ENCODE measurements at places on chromosomes 16 and 17. TPM values are rescaled to one million over a fixed set of nuclear protein-coding genes. Genes with fewer than 3 reads are reported as not detected.

Gene CEP112
- total RNA-seq: 2.0 TPM

Gene KRTAP3-2
- not detected for total RNA-seq

Gene CCL4L2
- 11.5 TPM for total RNA-seq

Gene SLC5A10
- not detected for total RNA-seq

Gene TOM1L1
- 0.56 TPM for total RNA-seq

Gene TP53TG3C
- total RNA-seq: not detected

Gene PERCC1
- total RNA-seq: not detected

Gene C17orf100
- 1.8 TPM for total RNA-seq

Gene TEX19
- 0.09 TPM for total RNA-seq

DNA sequence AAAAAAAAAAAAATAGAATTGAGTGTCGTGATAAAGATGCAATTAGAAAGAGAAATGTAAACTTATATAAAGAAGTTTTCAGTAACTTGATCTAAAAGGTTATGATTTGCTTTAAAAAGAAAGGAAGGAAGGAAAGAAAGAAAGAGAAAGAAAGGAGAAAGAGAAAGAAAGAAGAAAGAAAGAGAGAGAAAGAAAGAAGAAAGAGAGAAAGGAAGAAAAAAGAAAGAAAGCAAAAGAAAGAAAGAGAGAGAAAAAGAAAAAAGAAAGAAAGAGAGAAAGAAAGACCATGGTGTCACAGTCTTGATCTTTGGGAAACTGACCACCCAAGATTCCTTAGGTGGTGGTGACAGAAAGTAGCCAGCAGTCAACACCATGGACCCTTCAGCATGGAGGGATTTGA lies 4.3 kb upstream of the CCL3 start:
- no peak overlapping the region for H3K27ac ChIP-seq
- peaks cover 35% of the 10 kb centered on the region for H3K4me1 ChIP-seq
- DNase-seq: no peak
- no peak overlapping the region for H3K4me3 ChIP-seq

GRCh38 chr17:49106321-49107210 lies 26.0 kb upstream of the B4GALNT2 start:
- no peak for DNase-seq
- no peaks in the 10 kb centered on the region for H3K36me3 ChIP-seq
- H3K4me1 ChIP-seq: no peaks in the 10 kb centered on the region
- peaks cover 17% of the 10 kb centered on the region for H3K27me3 ChIP-seq

- H3K36me3 ChIP-seq: no peaks in the 10 kb centered on the region
- no peak overlapping the region for H3K27ac ChIP-seq
- H3K27me3 ChIP-seq: peaks cover 4% of the 10 kb centered on the region
Observed at GRCh38 chr17:56148333-56148732, 4.9 kb upstream of the ANKFN1 start.

- peaks cover 64% of the 10 kb centered on the region for H3K36me3 ChIP-seq
- peak overlapping the region; percentile 85 for H3K27ac ChIP-seq
- no peaks in the 10 kb centered on the region for H3K27me3 ChIP-seq
Observed at GRCh38 chr16:68069511-68070248, 15.5 kb upstream of the NFATC3 start.

- DNase-seq: no peak
- no peaks in the 10 kb centered on the region for H3K4me1 ChIP-seq
Observed at GRCh38 chr16:49587511-49587910, 213.9 kb downstream of the C16orf78 start.

DNA sequence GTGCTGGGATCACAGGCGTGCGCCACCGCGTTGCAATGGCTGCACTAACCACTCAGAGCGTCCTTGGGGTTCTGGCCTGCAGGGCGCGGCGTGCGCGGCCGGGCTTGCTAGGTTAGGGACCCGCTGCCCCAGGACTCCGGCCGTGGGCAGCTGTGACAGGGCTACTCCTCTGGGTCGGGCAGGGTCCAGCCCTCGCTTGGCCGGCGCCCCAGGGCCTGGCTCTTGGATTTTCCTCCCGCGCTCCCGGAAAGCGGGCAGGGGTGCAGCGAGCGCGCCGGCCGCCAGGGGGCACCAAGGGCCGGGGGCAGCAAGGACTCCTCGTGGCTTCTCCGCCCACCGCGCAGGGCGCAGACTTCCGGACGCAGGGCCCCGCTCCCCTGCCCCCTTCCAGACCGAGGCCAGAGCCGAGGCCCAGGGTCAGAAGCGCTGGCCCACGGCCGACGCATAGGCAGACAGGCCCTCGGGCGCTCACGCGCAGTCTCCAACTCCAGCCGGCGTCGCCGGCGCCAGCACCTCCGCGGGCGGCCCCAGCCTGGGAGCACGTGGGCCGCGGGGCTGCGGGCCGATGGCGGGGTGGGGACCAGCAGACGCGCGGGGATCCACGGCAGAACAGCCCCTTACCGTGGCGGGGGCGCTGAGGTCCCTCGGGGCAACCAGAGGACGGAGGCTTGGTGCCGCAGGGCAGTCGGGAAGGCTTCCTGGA lies 355 bp downstream of the TLE7 start:
- no peaks in the 10 kb centered on the region for H3K27me3 ChIP-seq
- H3K27ac ChIP-seq: no peak overlapping the region
- no peaks in the 10 kb centered on the region for H3K4me1 ChIP-seq
- H3K36me3 ChIP-seq: no peaks in the 10 kb centered on the region

DNA sequence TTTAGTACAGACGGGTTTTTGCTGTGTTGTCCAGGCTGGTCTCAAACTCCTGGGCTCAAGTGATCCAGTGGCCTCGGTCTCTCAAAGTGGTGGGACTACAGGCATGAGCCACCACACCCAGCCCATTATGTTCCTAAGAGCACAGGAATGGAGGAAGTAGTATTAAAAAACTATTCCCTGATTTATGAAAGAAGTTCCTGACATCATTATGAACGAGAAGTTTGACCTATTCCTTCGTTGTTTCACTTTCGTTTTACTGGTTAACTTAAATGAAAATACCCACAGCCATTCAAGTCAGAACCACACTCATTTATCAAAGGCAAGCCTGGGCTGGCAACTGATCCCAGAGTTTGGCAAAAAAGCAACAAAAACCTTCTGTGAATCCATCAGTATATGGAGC lies 13.5 kb upstream of the CBX4 start:
- H3K27me3 ChIP-seq: peaks cover 21% of the 10 kb centered on the region
- no peaks in the 10 kb centered on the region for H3K36me3 ChIP-seq
- peak; percentile 70 for DNase-seq
- peak overlapping the region; percentile 51 for H3K27ac ChIP-seq

- H3K27me3 ChIP-seq: no peaks in the 10 kb centered on the region
- no peak overlapping the region for H3K4me3 ChIP-seq
- H3K36me3 ChIP-seq: no peaks in the 10 kb centered on the region
- DNase-seq: no peak
- no peaks in the 10 kb centered on the region for H3K4me1 ChIP-seq
Observed at GRCh38 chr17:72380737-72381136, 259.9 kb downstream of the SOX9 start.

DNA sequence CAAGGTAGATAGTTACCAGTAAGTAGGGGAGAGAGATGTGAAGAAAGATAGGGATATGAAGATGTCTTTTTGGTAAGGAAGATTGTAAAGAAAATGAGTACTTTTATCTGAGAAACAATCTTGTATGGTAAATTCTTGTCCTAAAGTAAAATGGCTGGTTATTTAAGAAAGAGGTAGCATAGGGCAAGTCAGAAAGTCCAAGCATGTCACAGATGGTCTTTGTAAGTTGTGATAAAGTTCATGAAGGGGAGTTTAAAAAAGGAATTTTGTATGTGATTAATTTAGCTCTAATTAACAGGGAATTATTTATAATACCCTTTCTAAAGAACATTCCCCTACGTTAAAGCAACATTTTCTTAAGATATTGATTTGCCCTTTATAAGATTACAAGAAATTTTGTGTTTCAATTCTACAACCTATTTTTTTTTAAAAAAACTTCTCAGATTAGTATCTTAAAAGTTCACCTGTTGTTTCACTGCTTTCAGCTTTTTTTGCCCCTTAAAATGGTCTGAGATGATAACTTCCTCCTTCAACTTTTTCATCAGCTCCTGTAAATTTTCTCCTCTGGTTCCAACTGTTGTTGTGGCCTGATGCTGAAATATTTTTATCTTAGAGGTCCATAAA lies 16.2 kb upstream of the CPHXL start:
- no peak overlapping the region for H3K27ac ChIP-seq
- no peaks in the 10 kb centered on the region for H3K4me1 ChIP-seq
- H3K36me3 ChIP-seq: no peaks in the 10 kb centered on the region
- H3K4me3 ChIP-seq: no peak overlapping the region
- H3K27me3 ChIP-seq: peaks cover 3% of the 10 kb centered on the region

GRCh38 chr17:73744411-73744810 lies 100.2 kb upstream of the SDK2 start:
- H3K27me3 ChIP-seq: no peaks in the 10 kb centered on the region
- no peak overlapping the region for H3K27ac ChIP-seq
- no peaks in the 10 kb centered on the region for H3K4me1 ChIP-seq
- H3K4me3 ChIP-seq: no peak overlapping the region
- DNase-seq: no peak
- no peaks in the 10 kb centered on the region for H3K36me3 ChIP-seq

DNA sequence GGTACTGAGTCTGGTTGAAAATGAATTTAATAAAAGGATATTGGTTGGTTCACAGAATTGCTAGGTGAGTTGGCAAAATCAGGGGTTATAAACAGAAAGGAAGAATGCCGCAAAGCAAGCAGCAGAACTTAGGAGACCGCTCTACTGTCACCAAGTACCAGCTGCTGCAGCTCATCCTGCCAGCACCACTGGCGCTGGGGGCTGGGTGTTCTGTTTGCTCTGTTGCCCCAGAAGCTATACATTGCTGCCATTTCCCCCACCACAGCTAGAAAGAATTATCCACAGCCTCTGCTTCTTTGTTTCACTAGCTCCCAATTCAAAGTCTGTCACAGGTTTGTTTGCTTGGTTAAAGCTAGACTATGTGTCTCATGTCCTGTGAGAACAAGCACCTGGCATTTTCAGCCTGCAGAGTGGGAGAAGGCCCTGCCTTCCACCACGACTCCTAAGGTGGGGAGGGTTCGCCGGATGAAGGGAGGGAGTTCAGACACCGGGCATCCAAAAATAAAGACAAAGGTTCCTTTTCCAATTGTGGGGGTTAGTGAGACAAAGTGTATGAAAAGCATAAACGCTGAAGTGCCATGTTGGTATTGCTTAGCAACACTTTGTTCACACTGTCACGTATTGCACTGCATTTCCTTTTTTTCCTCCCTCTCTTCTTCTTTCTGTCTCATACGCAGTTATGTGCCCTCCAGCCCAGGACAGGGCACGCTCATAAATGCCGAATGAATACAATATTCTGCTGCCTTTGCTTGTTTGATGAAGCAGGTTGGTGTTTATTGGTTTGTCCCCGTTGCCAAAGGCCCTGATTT lies 9.6 kb upstream of the CPD start:
- peaks cover 31% of the 10 kb centered on the region for H3K4me1 ChIP-seq
- no peaks in the 10 kb centered on the region for H3K27me3 ChIP-seq
- DNase-seq: no peak
- H3K4me3 ChIP-seq: no peak overlapping the region
- peaks cover under 1% of the 10 kb centered on the region for H3K36me3 ChIP-seq

All from activated CD4-positive, alpha-beta T cell treated with anti-CD3 and anti-CD28 coated beads, Interleukin-2, amount 10 ng/mL, durations not matched to agents 24 days and 14 days (primary cell).